ENCODE measurements at places on chromosomes 3 and 15. TPM values are rescaled to one million over a fixed set of nuclear protein-coding genes. Genes with fewer than 3 reads are reported as not detected.

TBC1D5 gene
- 34.7 TPM for total RNA-seq

- no peak for DNase-seq
Measured at GRCh38 chr3:86794361-86795065, 196.4 kb downstream of the VGLL3 start.

GOLGA8T gene
- total RNA-seq = 0.15 TPM

DNA sequence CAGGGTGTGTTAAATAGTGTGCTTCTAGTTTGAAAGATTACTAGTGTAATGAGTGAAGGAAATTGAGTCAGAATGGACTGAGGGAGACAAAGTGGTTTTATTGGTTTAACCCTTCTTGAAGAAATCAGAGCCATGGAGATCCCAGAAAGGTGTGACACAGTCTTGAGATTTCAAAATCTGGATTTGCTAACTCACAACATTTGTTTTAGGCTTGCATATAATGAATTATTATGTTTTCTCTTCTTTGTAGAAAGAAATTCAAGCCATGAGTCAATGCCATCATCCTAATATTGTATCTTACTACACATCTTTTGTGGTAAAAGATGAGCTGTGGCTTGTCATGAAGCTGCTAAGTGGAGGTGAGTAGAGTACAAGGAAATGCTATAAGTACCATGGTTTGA is 25.1 kb downstream of the OXSR1 start:
- DNase-seq = no peak

GRCh38 chr15:77538027-77538451 is 94.7 kb downstream of the LINGO1 start:
- DNase-seq = no peak

DNA sequence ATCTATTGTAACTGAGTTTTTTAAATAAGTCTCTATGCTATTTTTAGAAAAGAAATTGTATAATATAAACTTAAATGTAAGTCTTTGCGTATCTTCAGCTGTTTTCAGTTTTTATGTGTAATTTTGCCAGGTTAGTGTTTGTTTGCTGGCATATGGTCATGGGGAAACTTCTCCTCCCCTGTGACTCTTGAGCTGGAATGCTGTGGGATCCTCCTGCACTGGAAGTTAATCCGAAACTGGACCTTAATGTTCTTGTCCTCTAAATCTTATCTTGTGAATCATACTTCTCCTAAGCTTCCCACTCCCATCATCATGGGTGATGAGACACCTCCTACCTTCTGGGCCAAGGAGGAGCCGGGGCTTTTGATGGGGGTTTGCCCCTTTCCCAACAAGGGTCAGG is 52.4 kb upstream of the CHST2 start:
- no peak for DNase-seq

- DNase-seq = no peak
Measured at GRCh38 chr3:110248666-110249065, 823.0 kb upstream of the NECTIN3 start.

GABRG3 gene
- total RNA-seq = not detected

DNA sequence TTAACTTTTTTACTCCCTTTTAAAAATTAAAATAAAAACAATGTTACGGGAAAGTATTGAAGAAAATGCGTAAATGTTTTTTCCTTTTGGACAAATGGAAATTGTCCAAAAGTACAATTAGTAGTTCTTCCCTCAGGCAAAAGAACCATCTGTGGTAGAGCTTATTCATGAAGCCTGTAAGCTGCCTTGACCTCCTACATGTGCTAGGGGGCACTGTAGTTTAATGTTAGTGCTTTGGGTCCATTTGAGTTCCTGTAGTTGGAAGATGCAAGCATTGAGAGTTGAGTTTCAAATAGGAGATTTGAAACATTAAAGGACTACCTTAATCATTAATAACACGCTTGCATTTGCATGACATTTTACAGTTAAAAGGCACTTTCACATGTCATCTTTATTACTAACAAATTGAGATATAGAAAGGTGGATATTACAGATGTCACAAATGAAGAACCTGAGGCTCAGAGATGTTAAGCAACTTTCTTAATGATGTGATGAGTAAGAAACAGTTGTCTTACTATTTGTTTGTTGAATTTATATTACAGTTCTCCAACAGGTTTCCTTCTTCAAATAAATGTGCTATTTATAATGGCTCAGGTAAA is 1.8 kb upstream of the ZNF385D start:
- DNase-seq = no peak

- DNase-seq = no peak
Measured at GRCh38 chr3:25021816-25022215, 406.2 kb upstream of the RARB start.

AEN gene
- 11.4 TPM for total RNA-seq

DNA sequence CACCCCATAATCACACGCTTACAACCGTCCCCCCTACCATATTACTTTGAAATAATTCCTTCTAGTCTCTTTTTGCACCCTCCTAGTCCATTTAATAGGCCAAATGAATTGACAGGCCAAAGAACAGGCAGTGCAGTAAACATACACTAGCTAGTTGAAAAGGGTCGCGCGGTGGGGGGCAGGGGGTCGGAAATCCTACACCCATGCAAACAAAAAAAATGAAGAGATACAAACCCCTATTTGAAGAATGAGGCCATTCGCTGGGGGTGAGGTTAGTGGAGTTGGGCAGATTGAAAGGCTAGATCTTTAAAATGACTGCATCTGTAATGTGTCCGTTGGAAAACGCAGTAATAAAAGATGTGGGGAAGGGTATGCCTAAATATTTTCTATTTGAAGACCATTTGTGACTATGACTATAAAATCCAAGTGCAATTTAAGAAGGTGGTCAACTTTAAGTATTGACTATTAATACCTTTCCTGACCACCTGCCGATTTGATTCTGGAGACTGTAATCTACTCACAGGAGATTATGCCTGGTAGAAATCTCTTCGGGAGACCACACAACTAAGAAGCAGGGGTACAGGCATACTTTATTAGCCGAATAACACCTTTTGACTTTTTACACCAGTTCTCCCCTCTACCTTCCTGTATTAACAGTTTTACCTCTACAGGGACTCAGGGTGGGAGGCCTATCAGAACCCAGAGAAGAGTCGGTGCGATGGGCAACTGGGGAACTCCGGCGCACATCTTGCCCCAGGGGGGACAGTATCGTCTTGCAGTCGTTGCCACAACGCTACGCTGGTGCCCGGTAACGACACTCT is 762 bp upstream of the ARL6 start:
- no peak for DNase-seq

PAQR9 gene
- not detected for total RNA-seq

- no peak for DNase-seq
Measured at GRCh38 chr15:87949151-87949574, 307.4 kb downstream of the NTRK3 start.

DNA sequence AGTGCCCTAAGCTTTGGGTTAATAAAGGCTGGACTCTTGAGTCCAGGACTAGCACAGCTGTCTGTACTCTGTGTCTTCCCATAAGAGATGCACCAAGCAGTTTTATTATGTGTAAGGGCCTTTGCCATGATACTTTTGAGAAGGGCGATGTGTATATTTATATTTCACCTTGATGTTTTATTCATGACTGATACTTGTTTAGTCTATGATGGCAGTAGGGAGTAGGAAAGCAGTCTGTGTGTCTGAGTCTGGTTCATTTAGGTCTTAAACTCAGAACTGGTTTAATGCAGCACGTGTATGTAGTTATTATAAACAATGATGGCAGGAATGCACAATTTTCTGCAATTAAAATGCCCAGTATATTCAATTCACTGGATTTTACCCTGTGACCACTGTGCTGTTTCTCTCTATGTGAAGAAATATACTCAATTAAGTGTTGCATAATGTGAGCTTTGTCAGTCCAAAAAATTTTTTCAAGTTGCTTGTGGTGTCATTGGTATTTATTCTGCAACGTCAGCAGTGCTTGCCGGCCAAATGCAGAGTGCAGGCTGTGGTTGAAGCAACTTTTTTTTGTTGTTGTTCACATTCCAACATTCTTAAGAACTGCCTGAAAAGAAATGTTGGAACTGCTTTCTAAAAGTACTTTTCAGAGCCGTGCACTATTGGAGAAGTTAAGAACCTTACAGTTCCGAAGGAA is 423.7 kb upstream of the SEMA6D start:
- DNase-seq = peak; percentile 28

- DNase-seq = no peak
Measured at GRCh38 chr15:31887246-31887645, 143.1 kb upstream of the CHRNA7 start.

DNA sequence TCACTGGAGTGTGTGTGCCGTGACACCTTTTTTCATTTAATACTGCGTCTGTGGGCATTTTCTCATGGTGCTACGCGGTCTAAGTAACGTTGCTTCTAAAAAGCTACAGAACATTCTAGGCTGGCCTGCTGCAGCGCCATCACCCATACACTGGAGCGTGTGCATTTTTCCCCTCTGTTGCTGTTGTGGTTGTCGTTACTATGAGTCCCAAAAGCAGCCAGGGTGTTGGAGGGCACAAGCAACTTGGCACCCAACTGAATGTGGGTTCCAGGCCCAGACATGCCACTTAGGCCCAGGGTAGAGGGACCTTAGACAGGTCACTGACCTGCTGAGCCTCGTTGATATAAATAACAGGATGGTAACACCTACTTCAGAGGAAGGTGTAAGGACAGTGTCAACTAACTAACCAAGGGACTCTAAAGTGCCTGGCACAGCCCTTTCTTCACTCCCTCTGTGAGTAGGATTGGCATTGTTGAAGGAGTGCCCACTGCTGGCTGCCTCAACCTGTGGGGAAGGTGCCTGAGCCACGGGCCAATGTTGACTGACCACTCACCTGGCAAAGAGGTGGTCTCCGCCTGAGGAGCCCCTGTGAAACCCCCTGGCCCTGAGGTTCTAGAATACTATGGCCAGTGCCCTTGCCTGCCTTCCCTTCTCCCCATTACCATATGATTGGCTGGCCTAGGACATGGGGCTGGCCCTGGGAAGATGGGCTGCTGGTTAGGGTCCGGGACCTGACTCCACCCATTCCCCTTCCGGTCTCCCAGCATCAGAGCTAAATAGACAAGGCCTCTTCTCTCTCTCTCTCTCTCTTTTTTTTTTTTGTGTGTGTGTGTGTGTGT is 3.5 kb downstream of the CSK start:
- no peak for DNase-seq

DNA sequence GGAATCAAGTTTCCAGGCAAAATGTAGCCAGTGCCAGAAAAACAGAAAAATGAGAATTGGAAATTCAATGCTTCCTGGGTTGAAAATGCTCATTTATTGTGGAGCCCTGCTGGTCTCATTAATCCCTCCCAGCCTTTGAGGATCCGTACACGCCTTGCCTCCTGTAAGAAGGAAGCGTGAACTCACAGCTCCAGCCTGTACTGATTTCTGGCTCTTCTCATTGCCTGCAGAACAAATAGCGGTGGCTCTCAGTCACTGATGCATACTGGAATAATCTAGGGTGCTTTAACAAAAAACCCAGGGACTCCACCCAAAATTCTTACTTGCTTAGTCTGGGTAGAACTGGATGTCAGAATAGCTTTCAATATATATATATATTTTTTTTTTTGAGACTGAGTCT is 29.3 kb upstream of the SLC24A5 start:
- DNase-seq = no peak

GRCh38 chr3:138862924-138863775 is 28.4 kb upstream of the PIK3CB start:
- peak; percentile 79 for DNase-seq

Measured in left colon (tissue), 2 donors.